ENCODE measurements at places on chromosomes 1 and 21. TPM values are rescaled to one million over a fixed set of nuclear protein-coding genes. Genes with fewer than 3 reads are reported as not detected.

FCRLA gene
- not detected for total RNA-seq

LCE1D gene
- total RNA-seq, result not detected

LCE1E gene
- not detected for total RNA-seq

TRNP1 gene
- 36.3 TPM for total RNA-seq

GRHL3 gene
- total RNA-seq, result not detected

KRTAP13-3 gene
- not detected for total RNA-seq

RPE65 gene
- total RNA-seq, result not detected

SUMO3 gene
- 74.9 TPM for total RNA-seq

SPATA46 gene
- total RNA-seq, result not detected

PDE9A gene
- 8.5 TPM for total RNA-seq

IGSF21 gene
- not detected for total RNA-seq

F13B gene
- total RNA-seq, result not detected

TOE1 gene
- 8.5 TPM for total RNA-seq

EIF3I gene
- total RNA-seq, result 159 TPM

CRP gene
- total RNA-seq, result not detected

SAMD13 gene
- total RNA-seq, result 0.81 TPM

GBP3 gene
- total RNA-seq, result 18.3 TPM

OLIG2 gene
- total RNA-seq, result 0.56 TPM

CRYAA gene
- total RNA-seq, result not detected

ZNF697 gene
- total RNA-seq, result 8.3 TPM

C4BPB gene
- total RNA-seq, result not detected

CYB561D1 gene
- total RNA-seq, result 10.2 TPM

HUNK gene
- total RNA-seq, result 1.8 TPM

NIPAL3 gene
- 28.4 TPM for total RNA-seq

ARID1A gene
- total RNA-seq, result 78.7 TPM

SVBP gene
- total RNA-seq, result 36.5 TPM

AMPD1 gene
- total RNA-seq, result not detected

GPR157 gene
- total RNA-seq, result 4.1 TPM

SPATA21 gene
- total RNA-seq, result not detected

RASSF5 gene
- not detected for total RNA-seq

DMBX1 gene
- total RNA-seq, result not detected

CDC7 gene
- total RNA-seq, result 6.6 TPM

PDC gene
- not detected for total RNA-seq

Data from osteocyte (in vitro differentiated cells).